ENCODE measurements at places on chromosomes 5 and 9.

GRCh38 chr5:149687486-149688168, 42.5 kb upstream of the PPARGC1B start:
- no peak for DNase-seq

GRCh38 chr5:57082441-57083067, 91.3 kb upstream of the GPBP1 start:
- DNase-seq: no peak

DNA sequence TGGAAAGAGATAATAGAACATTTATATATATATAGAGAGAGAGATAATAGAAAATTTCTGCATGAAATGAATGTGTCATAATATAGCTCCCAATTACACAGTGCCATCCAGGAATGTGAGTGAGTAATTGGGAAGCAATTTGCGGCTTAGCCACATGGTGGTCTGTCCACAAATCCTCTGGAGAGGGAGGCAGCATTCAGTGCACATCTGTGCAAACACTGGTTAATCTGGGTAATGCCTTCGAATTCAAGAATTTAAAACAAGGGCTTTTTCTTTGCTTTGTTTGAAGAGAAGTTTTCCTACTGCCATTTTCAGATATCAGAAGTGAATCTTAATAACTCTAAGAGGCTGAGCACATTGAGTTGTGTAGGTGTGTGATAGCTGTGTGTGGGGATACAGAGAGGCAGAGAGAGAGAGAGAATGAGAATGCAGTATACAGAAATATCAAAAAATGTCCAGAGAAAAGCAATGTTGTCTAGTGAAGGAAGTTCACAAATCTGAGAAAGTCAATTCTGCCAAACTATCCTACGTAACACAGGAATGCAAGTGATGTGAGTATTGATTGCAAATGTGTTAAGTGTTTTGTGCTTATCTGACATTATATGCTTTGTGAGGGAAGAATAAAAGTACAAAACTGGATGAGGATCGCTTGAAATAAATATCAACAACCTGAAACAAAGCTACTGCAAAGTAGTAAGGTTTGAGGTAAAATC, 134.6 kb downstream of the EDIL3 start:
- DNase-seq: no peak

GRCh38 chr5:170112876-170113521, 7.3 kb downstream of the FOXI1 start:
- no peak for DNase-seq

All from NCI-H187 (cell line).